ENCODE measurements at places on chromosomes 7 and 10. TPM values are rescaled to one million over a fixed set of nuclear protein-coding genes. Genes with fewer than 3 reads are reported as not detected.
A peak's percentile ranks its signal among the peaks of the same experiment; 100 is the strongest.

DNA sequence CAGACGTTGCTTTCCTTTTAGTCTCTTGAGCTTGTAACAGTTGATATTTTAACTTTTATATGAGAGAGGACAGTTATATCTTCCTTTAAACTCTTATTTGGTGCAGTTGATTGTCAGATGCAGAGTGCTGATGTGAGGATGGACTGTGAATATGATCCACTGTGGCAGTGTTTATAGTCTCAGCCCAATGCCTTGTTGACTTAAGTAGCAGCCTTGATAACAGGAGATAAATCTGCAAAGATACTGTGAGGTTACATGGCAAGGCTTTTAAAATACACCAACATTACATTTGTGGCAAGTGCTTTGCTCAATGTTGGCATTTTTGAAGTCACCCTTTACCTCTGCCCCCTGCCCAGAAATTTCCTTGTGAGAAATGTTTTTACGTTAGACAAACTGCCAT is 206.7 kb downstream of the AUTS2 start:
- no peak for DNase-seq

DNA sequence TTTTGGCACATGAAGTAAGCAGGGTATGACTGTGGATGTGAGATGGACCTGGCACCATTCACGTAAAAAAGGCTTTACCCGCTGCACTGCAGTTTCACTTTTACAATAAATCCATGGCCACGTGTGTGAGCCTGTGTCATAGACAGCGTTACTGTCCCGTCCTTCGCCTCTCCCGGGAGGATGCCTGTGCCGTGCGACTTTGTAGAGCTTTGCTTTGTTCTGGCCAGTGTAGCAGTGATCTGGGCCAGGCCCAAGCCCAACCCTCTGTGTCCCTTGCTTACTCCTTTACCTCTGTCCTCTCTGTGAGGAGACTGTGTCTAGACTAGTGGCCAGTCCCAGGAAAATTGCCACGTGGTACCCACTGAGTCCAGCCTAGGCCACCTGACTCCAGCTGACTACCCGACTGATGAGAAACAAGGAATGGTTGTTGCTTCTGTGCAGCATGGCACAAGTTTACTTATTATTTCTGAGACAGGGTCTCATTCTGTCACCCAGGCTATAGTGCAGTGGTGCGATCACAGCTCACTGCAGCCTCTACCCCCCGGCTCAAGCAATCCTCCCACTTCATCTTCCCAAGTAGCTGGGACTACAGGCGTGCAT is 48.1 kb downstream of the JAKMIP3 start:
- no peak for DNase-seq

- no peak for DNase-seq
These were observed 118.2 kb downstream of the PRPF18 start for GRCh38 chr10:13704964-13705363.

DNA sequence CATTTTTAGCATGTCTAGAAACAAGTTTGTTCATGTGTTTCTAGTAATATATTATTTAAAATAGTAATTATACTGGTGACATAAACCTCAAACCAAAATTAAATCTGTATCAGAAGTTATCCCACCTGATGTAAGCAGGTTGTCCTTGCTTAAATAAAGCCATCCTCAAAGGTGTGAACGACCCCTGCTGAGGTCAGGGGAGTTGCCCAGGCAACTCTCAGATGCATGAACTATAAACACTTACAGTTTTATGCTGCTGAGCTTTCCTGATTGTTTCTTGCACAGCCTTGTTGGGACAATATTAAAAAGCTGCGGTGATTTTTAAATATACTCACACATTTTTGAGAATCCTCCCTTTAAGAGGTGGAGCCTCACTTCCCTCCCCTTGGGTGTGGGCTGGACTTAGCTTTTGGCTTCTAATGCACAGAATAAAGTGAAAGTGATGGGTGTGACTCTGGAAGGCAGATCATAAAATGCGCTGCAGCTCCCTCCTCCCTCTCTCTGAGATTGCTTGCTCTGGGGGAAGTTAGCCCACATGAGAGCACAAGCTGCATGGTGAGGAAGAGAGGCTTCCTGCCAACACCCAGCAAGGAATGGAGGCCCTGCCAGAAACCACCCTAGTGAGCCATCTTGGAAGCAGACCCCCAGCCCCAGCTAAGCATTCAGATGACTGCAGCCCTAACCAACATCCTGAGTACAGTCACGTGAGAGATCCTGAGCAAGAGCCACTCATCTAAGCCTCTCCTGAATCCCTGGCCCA is 152.7 kb downstream of the SKIDA1 start:
- DNase-seq, result peak; percentile 29

- DNase-seq, result no peak
These were observed 232.6 kb upstream of the FERD3L start for GRCh38 chr7:19377611-19378344.

CCDC136 gene
- total RNA-seq, result 5.8 TPM

Data from CD8-positive, alpha-beta T cell (primary cell).